ENCODE measurements at places on chromosomes 1 and 21. TPM values are rescaled to one million over a fixed set of nuclear protein-coding genes. Genes with fewer than 3 reads are reported as not detected.

GRCh38 chr1:161187311-161187710, 10.0 kb upstream of the B4GALT3 start:
- no peak for DNase-seq

GRCh38 chr1:89863165-89863830, 42.5 kb downstream of the LRRC8D start:
- DNase-seq, result no peak

GRCh38 chr21:39111931-39112550, 71.2 kb downstream of the PSMG1 start:
- no peak for DNase-seq

The DENND2C gene
- 4.8 TPM for polyA plus RNA-seq

The SV2A gene
- polyA plus RNA-seq, result 7.9 TPM

GRCh38 chr1:58324558-58324957, 222.0 kb downstream of the OMA1 start:
- no peak for DNase-seq

The FNDC5 gene
- 13.3 TPM for polyA plus RNA-seq

GRCh38 chr1:91754816-91755580, 131.0 kb downstream of the TGFBR3 start:
- DNase-seq, result no peak

The ELF3 gene
- 59.7 TPM for polyA plus RNA-seq

DNA sequence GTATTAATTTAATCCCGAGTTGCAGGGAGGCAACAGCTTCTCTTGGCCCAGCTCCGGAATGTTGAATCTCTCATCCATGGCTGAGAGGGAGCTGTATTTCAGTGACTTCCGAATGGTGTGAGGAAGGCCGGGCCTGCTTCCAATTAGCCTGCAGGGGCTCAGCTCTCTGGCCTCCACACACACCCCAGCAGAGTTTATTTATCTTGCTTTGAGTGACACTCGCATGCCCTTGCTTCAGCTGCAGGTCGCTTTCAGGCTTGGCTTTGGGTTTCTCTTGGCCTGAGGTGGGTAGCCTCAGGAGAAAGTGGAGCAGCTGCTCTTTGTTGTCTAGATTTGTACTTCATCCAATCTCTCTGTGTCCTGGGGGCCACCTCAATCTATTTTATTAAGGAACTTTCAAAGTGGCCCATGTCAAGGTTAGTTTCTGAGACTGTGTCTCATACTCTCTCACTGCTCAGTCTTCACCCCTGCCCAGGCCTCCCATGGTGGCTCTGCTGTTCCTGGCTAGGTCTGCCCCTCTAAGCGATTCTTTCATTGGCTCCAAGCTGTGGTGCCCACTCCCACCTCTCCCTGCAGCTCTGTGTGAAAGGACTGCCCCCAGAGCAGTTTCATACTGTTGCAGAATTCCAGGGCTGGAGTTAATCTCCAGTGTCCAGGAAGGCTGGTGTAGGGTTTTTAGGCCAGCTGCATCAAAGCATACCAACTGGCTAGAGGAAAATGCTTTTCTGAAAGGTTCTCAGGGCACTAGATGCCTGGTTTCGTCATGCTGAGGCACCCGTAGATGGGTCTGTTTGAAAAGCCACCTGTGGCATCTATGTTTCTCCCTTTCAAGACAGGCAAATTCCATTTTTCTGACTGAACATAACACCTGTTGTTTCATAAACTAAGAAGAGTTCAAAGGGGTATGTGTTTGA, 153.5 kb downstream of the PLXNA2 start:
- DNase-seq, result no peak

GRCh38 chr1:208054911-208055379, 144.0 kb upstream of the CD34 start:
- DNase-seq, result no peak

Data from left lung (tissue), 14 donors.